Muscle of leg (tissue), 16 donors: ENCODE measurements at places on chromosomes 4 and X. TPM values are rescaled to one million over a fixed set of nuclear protein-coding genes. Genes with fewer than 3 reads are reported as not detected.

GRCh38 chr4:181770971-181771370 lies 472.2 kb upstream of the TENM3 start:
- no peak for DNase-seq

- DNase-seq = peak; percentile 4
Measured at GRCh38 chrX:95427389-95427788, 1257.3 kb upstream of the DIAPH2 start.

- peak; percentile 65 for DNase-seq
Measured at GRCh38 chr4:152784490-152785350, 5.0 kb downstream of the ARFIP1 start.

- DNase-seq = no peak
Measured at GRCh38 chrX:120428309-120428708, 40.8 kb downstream of the LAMP2 start.

- DNase-seq = no peak
Measured at GRCh38 chr4:153045111-153045982, 109.2 kb downstream of the FHDC1 start.

DNA sequence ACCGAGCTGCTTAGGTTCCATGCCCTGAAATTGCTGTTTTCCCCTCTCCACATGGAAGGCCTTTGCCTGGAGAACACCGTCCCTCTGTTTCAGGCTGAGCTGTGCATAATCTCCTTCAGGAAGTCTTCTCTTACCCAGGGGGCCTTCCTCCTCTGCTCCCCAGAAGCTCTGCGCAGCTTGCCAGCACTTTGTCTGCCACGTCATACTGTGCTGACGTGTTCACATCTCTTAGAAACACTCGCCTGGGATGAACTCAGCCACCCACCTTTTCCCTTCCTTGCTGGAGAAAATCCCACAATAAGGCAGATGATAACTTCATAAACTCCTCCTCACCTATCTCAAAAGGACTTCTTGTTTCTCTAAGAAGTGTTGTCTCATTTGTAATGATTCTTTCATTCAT lies 110.7 kb downstream of the ARHGAP10 start:
- DNase-seq = peak; percentile 77

GRCh38 chrX:54288277-54288676 lies 69.6 kb downstream of the WNK3 start:
- peak; percentile 65 for DNase-seq

GRCh38 chr4:155906554-155907247 lies 3.2 kb downstream of the TDO2 start:
- DNase-seq = peak; percentile 95

DNA sequence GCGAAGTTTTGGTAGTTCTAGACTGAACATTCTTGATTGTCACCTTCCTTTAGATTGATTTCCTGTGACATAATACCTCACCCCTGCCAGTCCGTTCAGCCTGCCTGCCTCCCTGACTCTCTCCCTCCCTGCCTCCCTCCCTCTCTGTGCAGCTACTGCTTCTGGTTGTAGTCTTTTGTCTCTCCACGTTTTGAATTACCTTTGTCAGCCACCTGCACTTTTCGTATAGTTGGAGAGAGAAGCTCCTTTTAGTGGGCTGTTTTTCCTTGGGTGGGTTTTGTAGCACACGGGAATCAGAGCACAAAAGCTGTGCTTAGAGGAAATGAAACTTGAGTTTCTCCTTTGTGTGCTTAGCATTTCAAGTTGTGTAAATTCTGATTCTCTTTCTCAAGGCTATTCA lies 32.6 kb upstream of the MSMO1 start:
- peak; percentile 4 for DNase-seq

DNA sequence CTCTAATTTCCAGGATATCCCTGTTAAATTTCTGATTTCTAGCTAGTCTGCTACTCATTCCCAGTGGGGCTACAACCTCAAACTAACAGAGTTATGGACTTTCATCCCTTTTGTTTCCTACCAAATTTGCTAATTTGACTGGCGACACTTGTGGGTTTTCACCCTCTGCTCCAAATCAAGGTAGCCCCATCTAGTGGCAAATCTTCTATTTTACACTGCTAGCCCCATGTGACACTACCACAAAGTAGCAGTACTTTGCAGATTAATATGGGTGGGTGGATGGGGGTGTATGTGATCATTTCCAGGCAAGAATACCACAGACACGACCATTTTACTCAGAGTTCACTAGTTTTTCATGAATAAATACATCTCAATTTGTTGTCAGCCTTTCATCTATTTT lies 150.3 kb downstream of the MSL3 start:
- no peak for DNase-seq

The EVC2 gene
- polyA plus RNA-seq = 6.6 TPM

DNA sequence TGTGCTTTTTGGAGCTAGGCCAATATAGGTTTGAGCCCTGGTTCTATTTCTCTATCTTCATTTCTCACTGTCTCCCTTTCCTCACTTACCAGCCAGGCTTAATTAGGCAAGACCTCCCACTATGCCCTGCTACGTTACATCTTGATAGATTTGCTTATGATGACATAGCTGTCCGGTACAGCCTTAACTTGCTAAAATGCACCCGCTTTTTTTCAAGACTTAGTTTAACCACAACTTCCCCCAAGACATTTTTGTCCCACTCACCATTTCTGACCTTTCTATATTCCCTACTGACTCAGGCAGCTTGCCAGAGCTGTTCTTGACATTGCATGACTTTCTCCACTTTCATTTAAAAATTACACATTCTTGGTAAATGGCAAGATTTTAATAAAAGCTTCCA lies 152.6 kb downstream of the MID1 start:
- no peak for DNase-seq

DNA sequence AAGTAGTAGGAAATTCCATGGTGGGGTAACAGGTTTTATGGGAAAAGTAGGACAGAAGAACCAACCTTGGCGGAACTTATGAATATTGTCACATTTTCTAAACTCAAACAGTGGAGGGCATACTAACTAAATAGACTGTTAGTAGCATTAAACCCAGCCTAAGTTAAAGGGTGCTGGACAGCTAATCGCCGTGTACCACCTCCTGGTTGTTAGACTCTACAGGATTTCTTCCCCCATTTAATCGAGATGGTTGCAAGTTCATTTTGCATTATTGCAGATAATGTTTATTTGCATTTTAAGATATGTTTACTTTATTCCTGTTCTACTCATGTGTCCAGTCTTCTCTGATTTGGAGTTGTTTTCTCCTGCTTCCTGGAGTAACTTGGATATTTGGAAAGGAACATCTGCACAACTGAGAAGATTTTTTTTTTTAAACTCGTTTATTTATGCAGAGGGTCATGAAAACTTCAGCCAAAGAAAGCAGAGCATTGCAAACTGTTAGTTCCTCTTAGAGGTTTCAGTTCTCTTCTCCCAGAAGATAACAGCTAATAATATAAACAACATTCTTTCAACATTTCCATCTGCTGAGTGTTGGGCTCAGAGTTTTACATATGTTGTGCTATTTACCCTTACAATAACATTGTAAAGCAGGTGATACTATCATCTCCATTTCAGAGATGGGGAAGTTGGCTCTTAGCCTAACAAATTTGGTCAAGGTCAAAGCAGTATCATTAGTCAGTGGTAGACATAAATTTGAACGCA lies 51.5 kb upstream of the TBC1D9 start:
- peak; percentile 89 for DNase-seq

- DNase-seq = no peak
Measured at GRCh38 chr4:8037150-8037769, 97.6 kb upstream of the AFAP1 start.
